DMS 273 treated with DMSO at 0.1 percent for 48 hours (cell line): ENCODE measurements at places on chromosomes 11 and 22.

DNA sequence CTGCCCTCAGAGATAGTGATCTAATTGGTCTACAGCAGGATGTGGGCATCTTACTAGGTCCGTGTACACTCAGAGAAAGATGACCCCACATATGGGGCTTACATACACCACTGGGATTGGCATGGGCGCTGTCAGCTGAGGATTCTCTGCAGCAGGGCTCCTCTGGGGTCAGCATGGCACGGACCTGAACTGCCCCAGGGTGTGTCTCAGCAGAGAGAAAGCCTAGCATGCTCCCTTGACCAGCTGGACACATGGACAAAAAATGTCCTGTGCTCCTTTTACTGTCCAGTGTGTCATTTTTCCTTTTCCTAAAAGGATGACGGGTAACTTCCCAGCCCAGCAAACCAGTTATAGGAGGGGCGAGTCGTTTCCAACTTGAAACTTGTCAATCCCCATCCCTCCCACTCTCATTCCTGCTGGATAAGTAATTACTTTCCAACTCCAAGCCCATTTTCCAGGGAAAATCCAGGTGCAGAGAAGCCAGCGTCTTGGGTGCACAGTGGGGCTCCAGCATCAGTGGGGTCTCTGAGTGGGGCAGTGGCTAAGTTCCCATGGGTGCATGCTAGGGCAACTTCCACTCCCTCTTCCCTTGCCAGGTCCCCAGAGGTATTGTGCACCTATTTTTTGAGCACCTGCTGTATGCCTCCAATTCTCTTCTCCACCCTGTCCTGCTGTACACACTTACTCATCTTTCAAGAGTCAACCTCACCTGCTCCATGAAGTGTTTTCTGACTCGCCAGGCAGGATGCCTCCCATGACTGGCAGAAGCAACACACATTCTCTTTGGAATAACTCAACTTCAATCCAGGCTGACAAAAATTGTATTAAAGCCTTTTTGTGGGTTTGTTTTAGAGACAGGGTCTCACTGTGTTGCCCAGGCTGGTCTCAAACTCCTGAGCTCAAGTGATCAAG is 5.0 kb downstream of the VSTM5 start:
- DNase-seq: no peak

DNA sequence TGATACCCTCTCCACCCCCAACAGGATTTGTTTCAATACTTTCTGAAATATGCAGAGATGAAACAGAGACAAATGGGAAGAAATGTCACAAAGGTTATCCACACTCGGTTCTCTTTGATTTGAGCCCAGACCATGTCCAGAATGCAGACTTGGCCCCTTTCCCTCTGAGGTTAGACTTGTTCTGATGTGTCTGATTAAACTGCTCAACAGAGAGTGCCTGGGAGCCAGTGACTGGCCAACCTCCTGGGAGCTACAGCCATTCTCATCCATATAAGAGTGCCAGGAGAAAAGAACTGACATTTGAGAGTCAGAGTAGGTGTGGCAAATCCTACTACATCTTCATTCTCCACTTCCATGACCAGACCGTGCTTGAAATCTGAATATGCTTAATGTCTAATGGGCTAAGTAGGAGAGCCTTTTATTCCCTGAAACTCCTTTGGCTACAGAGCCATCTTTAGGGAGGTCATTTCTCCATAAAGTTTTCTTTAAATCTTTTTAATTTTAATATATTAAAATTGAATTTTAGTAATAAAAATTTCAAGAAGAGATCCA is 201.4 kb downstream of the BLID start:
- DNase-seq: no peak

DNA sequence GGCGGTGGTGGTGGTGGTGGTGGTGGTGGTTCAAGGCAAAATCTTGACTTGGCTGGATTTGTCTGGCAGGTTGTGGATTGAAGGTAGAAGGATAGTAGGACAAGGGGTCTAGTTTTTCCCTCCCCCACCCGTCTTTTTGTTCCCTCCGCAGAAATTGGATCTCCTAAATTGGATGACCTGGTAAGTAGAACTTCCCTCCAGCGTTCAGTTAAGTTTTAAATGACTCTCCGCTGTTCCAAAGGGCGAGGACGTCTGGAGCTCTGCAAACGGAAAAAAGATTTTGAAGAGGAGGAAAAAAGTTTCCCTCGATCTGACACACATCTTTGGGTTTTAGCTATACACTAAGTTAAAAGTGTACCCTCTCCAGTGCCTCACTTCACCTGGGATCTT is 422 bp upstream of the LGR4 start:
- no peak for DNase-seq

DNA sequence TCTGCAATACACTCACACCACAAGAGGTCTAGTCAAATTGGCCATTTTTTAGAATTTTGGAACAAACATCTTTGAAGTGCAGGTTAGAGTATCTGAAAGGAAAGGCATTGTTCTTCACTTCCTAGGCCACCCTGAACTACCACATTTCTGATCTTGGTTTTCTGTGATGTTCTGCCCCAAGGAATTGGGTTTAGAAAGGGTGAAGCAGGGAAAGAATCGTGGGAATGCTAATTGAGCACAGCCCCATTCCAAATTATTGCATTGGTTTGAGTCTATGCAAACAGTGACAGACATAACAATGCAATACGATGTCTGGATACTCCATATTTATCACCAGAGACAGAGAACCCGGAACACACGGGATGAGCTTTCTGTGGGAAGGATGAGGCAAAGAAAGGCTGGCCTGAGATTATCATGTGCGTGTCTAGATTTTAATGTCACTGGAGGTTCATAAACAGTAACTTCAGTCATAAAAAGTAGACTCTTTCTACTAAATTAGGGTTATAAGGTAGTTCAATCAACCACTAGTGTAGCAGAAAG is 195.3 kb upstream of the BLID start:
- no peak for DNase-seq

GRCh38 chr11:69335781-69336405 is 41.9 kb downstream of the MYEOV start:
- no peak for DNase-seq

DNA sequence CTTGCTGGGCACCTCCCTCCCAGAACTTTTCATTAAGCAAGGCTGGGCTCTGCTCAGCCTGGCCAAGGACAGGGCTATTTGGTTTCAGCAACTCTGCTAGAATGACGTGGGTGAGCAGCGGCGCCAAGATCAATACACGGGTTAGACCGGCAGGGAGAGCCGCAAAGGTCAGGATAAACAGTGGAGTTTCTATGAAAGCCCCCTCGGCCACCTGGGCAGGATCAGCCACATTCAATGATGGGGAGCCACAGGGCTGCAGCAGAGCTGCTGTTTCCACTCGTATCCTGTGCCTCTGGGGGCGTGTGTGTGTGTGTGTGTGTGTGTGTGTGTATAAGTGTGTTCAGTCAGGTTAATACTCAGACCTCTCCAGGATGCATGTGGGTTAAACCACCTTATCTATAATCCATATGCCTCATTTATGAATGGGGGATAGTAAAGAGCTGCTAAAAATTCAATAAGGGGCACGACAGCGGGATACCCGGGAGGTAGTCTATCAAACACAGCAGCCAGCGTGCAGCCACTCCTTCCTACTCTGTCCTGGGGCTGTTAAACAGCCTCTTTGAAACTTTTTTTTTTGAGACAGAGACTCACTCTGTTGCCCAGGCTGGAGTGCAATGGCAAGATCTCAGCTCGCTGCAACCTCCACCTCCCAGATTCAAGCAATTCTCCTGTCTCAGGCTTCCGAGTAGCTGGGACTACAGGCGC is 34.8 kb downstream of the MYH9 start:
- no peak for DNase-seq

DNA sequence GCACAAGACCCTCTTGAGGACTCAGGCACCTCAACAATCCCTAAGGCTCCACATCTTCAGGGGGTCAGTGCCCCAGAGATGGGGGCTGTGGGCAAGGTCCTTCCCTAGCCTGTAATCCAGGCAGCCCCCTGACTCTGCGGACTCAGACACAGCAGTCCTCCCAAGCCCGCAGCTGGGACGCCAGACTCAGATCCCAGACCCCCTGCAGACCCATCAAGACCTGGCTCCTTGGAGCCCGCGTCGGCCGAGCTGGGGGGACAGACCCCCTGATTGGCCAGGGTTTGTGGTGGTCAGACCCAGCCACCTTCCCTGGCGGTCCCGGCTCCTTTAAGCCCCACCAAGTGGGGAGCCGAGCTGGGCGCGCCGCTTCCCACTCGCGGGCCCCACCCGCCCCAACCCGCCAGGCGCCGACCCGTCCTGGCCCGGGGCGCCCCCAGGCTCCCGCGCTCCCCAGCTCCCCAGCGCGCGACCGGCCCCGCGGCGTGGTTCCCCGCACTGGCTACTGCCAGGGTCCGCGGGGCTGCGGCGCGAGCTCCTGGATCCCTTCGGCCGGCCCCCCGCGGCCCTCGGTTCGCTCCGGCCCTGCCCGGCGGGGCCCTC is 458 bp downstream of the OSBPL5 start:
- no peak for DNase-seq
